ENCODE measurements at places on chromosomes 6 and 20.

GRCh38 chr20:3013771-3014170 lies 29.7 kb upstream of the GNRH2 start:
- no peak for DNase-seq

DNA sequence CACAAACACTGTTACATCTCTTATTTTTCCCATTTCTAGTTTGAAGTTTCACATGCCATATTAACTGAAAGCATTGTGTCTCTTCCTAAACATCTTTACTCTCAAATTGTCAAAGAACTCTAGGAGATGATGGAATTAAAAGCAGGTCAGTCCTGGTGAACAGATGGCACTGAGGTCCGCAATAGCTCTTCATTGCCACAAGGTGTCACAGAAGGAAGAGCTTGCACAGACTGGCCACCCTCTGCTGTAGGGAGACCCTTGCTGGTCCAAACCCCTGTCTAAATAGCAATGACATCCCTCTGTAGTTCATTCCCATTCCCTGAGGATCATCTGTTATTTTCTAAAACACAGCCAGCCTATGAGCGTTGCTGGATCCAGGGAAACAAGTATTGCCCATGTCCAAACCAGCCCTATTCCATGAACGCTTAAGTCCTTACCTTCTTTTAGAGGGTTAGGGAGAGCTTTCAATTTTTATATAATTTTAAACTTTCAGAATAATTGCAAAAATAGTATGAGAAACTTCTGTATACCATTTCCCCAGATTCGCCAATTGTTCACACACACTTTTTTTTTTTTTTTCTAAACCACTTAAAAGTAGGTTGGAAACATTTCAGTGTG lies 10.1 kb upstream of the HDAC2 start:
- DNase-seq = no peak

- DNase-seq = no peak
Observed at GRCh38 chr6:21971541-21971940, 325.3 kb downstream of the PRL start.

DNA sequence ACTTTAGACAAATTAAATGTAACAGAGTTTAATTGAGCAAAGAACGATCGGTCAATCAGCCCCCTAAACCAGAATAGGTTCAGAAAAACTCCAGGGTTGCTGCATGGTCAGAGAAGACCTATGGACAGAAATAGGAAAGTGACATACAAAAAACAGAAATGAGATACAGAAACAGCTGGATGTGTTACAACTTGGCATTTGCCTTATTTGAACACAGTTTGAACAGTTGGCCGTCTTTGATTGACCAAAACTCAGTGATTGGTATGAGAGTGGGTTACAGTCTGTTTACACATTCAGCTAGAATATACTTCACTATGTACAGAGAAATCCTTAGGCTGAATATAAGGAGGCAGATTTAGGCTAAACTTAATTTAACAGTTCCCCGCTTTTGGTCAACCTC lies 19.9 kb downstream of the SRSF6 start:
- DNase-seq = no peak

DNA sequence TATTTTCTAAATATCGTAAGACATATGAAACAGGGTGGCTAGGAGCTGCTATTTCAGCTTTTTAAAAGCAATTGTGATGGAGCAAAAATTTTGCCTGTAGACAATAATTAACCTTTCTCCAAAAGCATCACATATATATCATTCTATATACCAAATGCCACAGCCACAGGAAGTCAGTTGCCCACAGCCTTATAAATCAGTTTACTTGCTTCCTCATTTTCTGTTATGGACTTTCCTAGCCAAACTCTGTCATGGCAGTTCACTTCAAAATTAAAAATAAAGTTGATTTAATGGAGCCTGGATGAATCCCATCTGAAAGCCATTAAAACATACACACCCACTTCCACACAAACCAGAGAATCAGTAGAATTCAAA lies 93.4 kb upstream of the NHSL1 start:
- no peak for DNase-seq

DNA sequence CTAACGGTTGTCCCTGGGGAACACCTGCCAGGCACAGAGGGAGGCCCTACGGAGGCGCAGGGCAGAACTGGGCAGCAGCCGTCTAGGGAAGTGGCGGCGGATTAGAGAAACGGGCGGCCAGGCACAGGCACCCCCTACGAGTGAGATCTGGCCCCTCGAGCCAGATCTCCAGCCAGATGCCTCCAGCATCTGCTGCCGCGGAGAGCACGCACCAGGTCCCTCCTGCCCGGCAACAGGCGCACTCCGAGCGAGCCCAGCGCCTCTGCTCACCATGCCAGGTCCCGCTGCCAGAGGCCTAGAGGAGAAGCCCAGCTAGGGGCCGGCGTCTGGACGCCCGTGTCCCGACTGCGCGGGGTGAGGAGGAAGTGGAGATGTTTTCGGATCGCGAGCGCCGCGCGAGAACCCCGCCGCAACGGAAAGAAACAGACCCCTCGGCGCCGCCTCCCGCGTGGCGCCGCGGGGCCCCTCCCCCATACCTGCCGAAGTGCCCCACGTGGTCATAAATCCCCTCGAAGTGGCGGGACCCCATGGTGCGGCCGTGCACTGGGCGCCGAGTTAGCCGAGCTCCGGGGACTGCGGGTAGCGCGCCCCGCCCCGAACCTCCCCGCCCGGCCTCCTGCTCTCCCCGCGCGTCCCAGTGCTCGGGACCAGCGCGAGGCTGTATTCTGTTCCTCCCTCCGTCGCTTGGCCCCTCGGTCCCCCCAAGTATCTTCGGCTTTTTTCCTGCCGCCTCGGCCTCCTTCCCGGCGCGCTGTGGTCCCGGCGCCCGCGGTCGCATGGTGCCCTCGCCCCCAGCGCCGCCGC lies at the start of gene SLC22A16:
Gene SLC22A16, minus strand, starts transcription at position 568 of the 804 bp plus-strand sequence. Its CDS starts 39 bp downstream, at position 529.
- DNase-seq = no peak

- DNase-seq = no peak
Observed at GRCh38 chr20:22070610-22071058, 365.2 kb downstream of the PAX1 start.

DNA sequence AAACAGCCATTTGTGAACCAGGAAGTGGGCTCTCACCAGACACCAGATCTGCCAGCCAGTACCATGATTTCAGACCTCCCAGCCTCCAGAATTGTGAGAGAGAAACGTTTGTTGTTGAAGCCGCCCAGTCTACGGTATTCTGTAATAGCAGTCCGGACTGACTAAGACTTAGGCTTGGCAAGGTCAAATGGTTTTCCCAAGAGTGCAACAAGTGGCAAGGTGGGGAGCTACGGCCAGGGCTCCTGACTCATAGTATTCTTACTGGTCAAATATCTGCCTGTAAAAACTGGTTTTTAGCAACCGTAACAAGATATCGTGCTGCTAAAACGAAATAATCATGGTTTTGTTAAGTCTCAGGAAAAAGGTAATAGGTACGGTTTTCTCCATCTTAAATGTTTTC lies 37.8 kb downstream of the MCUR1 start:
- no peak for DNase-seq

GRCh38 chr6:156260815-156261214 lies 516.4 kb upstream of the ARID1B start:
- no peak for DNase-seq

DNA sequence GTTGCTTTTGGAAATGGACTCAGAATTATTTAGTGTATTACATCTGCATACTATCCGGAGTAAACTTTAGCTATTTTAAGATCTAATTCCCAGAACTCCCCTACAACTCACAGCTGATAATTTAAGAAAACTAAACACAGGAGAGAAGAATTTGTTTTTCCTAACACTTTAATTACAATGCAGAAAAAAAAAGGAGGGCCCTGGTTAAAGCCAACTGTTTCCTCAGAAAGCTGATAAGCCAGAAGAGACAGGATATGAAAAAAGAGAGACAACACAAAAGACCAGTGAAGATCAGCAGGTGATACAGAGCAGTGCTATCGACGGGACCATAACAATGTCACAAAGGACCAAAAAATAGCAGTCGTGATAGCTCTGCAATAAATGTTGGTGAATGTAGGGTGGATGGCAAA lies 5.8 kb downstream of the IFNGR1 start:
- DNase-seq = no peak

GRCh38 chr20:38804682-38805501 lies 605 bp upstream of the PPP1R16B start:
- no peak for DNase-seq

DNA sequence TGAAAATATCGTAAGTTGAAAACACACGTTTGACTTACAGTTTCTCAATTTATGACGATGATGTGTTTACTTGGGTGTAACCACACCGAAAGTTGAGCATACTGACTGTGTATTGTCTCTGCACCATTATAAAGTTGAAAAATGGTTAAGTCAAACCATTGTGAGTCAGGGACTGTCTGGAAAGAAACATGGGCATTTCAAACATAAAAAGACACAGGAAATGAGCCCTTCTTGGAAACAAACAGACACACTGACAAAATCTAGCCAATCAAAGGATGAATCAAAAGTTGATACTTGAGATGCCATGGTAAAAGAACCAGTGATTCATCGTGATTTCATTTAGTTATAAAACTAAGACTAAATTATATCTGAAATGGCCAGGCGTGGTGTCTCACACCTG lies 5.3 kb downstream of the POPDC3 start:
- DNase-seq = no peak

- no peak for DNase-seq
Observed at GRCh38 chr6:109393886-109394281, 11.6 kb upstream of the CD164 start.

DNA sequence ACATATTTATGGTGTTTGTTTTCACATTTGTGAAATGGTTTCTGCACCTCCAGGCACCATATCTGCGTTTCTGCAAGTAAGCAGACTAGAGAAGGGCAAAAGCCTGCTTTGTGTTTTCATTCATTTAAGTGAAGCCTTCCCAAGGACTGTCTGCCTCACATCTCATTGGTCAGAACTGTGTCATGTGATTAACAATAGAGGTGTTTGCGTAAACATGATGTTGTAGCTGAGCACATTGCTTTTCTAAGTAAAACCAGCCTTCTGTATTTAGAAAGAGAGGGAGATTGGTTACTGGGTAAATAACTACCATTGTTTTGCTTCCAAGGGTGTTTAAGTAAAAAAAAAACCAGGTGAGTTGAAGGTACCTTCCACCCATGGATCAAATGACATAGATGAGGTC lies 39.7 kb downstream of the SH3BGRL2 start:
- no peak for DNase-seq

- DNase-seq = no peak
Observed at GRCh38 chr6:86978251-86978650, 40.9 kb downstream of the HTR1E start.

- DNase-seq = no peak
Observed at GRCh38 chr6:151682922-151683321, 124.6 kb upstream of the ESR1 start.

DNA sequence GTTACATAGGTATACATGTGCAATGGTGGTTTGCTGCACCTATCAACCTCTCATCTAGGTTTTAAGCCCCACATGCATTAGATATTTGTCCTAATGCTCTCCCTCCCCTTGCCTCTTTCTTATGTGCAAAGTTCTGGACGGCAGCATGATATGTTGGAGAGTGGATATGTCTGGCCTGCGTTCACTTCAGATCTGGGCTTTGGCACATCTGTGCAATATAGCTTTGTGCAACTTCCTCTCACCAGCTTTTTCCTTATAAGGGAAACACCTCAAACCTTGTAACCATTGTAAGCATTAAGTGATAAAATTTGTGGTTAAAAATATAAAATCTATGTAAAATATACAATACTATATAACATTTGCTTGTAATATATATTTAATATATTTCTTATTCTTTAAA lies 288.0 kb downstream of the PHACTR1 start:
- DNase-seq = no peak

- no peak for DNase-seq
Observed at GRCh38 chr20:24745617-24746350, 203.3 kb upstream of the CST7 start.

DNA sequence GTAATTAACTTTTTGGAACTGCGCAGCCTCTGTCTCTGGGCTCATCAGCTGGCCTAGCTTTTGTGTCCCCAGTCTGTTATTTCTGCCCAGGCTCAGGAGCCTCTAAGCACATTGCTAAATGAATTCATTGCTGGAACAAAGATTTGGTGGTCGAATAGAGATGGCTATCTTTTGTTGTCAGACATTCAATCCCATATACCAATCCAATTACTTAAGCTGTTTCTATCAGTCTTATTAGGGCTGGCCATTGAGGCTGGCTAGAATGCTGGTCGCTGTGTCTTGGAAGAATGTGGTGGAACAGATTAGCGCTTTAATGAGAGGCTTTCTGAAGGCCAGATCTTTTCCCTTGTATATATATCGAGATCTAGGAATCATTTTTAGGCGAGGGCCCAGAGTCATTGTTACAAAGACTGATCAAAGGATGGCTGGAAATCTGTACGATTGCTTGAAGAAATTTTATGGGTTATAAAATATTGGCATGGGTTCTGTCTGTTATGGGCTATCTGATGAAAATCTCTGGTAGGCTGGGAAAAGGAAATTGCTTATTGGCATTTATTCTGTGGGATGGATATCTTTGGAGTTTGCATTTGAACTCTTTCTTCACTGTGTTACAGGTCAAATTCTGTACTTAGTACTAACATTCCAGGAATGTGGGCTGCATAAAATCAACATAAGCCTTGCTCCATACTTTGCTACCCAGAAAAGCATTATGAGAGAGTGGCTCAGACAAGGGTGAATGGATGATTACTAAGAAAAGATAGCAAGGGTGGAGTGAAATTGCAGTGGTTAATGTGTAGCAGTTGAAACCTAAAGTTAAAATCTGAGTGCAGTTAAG lies 34.8 kb upstream of the JAG1 start:
- DNase-seq = no peak

- DNase-seq = no peak
Observed at GRCh38 chr6:81818901-81819361, 66.5 kb upstream of the TENT5A start.

DNA sequence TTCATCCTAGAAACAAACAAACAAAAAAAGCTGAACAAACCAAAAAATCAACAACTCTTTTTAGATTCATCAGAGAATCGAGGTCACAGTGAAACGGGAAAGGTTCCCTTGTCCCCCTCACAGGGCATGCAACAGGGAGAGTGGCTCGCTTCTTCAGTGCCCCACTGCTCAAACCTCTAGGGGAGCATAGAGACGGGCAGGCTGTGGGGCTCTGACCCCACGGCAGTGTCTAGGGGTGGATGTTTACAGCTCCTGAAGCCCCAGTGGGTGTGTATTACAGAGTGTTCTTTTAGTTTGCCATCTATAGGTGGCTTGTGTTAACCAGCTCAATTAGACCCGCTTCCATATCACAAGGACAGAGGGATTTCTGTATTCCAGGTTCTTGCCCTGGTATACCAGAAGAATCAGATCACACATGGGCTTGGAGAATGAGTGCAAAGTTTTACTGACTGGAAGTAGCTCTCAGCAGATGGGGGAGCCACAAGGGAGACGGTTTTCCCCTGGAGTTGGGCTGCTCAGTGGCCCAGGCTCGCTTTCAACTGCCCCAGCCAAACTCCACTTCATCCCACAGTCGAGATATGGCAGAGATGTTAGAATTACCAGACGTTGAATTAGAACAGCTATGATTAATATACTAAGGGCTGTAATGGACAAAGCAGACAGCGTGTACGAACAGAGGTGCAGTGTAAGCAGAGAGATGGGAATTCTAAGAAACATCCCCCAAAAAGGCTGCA lies 192.6 kb upstream of the CST7 start:
- DNase-seq = no peak

Data from esophagus squamous epithelium (tissue), 5 donors.